ENCODE measurements at places on chromosomes 5 and 9.

DNA sequence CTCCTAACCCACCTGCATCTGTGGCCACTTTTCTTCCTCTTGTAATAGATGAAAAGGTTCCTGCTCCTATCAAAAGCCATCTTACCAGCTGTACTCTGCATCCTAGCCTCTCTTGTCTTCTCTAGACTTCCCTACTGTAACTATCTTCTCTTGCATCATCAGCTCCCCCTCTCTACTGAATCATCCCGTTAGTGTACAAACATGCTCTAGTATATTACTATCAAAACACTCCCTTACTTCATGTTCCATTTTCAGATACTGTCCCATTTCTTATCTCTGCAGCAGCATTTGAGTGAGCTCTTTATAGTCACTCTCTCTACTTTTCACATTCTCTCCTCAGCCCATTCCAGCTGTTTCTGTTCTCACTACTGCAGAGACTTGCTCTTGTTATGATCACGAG, 2.8 kb downstream of the SRA1 start:
- DNase-seq, result no peak

- no peak for DNase-seq
These were observed 765.3 kb upstream of the ADAMTS16 start for GRCh38 chr5:4374866-4375265.

GRCh38 chr9:132014218-132014805, 65.4 kb downstream of the MED27 start:
- DNase-seq, result no peak

GRCh38 chr9:90515510-90515909, 127.1 kb downstream of the DIRAS2 start:
- DNase-seq, result no peak

DNA sequence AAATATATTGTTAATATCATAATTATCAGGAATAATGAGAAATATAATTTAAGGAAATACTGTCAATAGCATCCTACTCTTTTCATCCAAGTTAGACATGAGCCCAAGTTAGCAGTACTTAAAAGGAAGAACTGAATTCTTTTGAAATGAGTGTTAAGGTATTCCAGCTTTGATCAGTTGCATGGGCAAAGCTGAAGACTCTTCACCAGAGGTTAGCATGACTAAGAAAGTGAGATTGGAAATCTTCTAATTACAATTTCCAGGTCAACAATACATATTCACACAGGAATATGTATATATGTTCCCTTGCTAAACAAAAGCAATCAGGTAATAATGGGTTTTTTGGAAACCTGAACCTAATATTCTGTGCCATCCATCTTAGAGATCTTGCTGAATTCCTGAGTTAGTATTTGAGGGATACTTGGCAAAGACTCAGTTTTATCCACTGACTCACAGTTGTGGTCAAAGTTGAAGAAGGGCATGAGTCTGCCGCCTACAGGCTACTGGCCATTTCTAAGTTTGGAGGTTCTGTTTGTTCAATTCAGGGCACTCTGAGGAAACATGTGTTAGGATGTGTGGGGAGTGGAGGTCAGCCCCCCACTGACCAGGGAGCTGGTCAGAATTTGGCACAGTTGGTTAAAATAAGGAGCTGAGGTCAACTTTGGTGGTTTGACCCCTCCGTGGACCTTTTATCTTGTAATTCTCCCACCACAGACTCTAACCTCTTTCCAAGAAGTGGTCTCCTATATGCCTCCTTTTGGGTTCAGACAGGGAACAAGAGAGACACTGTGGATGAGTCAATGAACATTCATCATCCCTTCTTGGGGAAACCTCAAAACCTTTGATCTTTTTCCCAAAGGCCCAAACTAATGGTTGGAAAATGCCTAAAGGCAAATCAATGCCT, 118.3 kb downstream of the PIK3R1 start:
- DNase-seq, result no peak

- DNase-seq, result no peak
These were observed 2.3 kb downstream of the SUSD3 start for GRCh38 chr9:93060746-93061259.

- no peak for DNase-seq
These were observed 355.5 kb downstream of the TLR4 start for GRCh38 chr9:118059484-118060278.

- no peak for DNase-seq
These were observed 331.8 kb upstream of the NMUR2 start for GRCh38 chr5:152736906-152737305.

DNA sequence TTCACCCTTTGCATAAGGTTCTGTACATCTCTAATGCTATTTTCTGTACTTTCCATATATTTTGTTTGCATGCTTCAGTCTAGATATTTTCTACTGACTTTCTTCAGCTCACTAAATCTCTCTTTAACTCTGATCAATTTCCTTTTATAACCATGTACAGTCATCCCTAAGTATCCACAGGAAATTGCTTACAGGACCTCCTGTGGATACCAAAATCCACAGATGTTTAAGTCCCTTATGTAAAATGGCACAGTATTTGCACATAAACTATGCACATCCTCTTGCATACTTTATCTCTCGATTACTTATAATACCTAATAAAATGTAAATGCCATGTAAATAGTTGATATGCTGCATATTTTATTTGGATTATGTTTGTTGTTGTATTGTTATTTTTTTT, 442.1 kb downstream of the TLE4 start:
- no peak for DNase-seq

GRCh38 chr9:136700304-136700703, 12.1 kb upstream of the DIPK1B start:
- DNase-seq, result no peak

GRCh38 chr9:18075253-18075952, 398.6 kb upstream of the ADAMTSL1 start:
- DNase-seq, result no peak

DNA sequence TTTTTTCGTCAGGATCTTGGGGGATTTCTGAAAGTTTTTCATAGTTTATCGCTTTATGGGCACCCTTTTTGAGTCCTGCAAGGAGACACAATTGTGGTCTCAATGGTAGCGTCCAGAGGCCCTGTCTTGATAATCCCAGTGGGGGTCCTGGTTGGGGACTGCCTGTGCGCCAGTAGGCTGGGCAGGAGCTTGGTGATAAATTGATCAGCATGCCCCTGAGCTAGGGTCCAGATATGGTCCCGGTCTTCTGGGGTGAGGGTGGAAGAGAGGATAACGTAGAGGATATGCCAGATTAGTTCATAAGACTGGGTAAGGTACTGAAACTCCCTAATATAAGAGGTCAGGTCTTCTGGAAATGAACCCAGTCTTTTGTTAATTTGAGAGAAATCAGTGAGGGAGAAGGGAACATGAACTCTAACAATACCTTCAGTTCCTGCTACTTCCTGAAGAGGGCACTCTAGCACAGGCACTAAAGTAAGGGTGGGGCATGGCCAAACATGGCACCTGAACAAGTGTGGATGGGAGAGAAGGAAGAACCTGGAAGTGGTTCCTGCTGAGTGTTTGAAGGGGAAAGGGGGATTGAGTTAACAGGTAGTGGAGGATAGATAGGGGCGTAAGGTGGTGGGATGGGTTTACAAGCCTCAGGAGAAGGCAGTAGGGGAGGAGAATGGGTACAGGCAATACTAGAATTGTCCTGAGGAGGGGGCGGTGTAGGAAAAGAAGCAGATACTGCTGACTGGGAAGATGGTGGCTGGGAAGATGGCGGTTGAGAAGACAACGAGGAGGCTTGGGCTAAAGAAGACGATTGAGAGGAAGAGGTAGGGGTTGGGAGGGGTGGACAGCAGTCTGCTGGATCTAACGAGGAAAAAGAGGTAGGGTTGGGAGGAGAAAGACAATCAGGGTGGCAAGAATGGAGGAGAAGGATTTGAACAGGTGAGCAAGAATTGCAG, 33.8 kb upstream of the ANXA2R start:
- peak; percentile 55 for DNase-seq

- DNase-seq, result no peak
These were observed 112.8 kb upstream of the SPOCK1 start for GRCh38 chr5:137611794-137612435.

GRCh38 chr5:68749631-68750030, 344.2 kb upstream of the SLC30A5 start:
- no peak for DNase-seq

DNA sequence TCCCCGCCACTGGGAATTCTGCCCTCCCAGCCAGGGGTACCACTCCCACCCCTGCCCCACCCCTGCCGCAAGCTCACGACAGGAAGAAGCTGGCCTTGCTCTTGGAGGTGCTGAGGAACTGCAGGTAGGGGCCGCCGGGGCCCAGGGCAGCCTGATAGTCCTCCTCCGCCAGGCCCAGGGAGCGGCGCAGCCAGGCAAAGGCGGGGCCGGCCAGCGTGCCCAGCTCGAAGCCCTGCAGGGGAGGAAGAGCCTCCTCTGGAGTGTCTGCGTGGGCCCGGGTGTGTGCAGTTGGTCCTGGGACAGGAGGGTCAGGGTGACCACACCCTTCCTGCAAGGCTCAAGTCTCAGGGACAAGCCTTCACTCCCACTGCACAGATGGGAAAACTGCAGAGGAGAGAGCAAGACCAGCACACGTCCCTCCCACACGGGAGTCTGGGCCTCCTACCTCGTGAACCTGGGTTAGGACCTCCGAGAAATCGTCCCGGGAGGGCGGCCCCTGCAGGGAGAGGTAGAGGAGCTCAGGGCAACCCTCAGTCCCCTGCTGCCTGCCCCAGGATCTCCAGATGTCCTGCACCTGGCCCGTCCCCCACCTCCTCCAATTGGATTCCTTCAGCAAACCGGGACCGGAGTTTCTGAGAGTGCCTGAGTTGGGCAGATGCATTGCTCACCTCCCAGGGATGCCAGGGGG, 2.4 kb downstream of the PIP5KL1 start:
- no peak for DNase-seq

DNA sequence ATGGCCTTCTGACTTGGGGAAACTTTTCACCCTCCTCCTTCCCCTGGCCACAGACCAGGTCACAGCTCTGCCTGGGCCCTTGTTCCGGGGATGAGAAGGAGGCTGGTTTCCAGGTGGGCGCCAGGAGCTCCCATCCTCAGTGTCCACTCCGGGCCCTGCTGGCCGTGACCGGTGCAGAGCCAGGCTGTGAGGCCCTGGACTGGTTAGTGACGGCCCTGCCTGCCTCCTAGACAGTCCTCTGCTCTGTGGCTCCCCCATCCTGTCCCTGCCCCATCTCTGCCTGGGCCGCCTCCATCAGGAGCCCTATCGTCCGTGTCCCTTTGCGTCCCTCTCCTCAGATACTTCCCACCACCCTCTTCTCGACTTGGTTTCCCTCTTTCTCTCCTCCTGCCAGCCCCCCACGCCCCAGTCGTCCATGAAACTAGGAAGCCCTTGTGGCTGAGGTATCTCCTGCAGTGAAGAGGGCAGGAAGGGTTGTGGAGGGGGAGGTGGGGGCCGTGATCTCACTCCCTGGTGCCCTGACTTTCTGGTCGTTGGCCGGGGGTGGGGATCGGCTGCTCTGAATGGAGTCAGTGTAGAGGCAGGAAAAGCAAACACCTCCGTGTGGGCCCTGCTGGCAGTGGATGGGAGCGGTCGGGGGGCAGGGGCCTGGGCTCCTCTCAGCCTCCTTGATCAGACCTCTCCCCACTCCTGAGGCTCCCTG, 15.4 kb upstream of the CERCAM start:
- DNase-seq, result no peak

- no peak for DNase-seq
These were observed 17.3 kb downstream of the ADGRD2 start for GRCh38 chr9:124467410-124468060.

DNA sequence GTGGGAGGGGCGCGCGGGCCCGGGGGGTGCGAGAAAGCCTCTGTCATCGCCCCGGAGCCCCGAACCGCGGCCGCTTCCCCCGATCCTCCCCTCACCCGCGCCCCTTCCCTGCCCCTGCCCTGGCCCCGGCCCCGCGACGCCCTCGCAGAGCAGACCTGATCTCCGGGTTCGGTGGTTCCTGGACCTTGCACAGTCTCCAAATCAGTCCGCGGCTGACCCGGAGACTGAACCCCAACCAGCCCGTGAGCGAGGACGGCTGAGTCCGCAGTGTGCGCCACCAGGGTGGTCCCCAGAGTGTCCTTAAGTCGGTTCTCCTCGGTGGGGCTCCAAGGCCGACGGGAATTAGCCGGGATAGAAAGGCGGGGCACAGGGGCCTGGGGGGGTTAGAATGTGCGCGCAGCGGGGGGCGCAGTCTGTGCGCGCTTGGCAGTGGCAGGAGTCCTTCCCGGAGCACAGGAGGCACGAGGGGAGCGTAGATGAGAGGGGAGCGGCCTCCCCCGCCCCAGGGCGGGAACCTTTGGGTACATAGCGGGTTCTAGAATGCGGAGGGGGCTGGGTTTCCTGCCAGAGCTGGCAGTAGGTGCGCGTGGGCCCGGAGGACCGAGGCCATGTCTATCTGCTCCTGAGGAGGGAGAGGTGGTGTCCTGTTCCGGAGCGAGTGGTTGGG, 779 bp downstream of the PKN3 start:
- DNase-seq, result no peak

DNA sequence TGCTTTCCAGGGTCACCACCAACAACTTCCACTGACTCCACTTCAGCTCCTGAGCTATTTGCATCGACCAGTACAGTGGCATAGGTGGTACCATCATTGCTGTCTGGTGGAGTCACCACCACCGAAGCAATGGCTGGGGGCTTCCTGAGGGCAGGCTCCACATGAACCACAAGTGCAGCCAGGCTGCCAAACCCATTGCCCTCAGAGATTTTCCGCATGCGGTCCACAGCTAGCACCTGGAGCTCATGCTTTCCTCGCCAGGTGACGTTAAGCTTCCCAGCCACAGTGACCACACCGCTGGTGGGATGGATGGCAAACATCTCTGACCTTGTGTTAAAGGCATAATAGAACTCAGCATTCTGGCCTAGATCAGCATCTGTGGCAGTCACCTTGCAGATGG, 23.1 kb downstream of the FAT2 start:
- DNase-seq, result no peak

DNA sequence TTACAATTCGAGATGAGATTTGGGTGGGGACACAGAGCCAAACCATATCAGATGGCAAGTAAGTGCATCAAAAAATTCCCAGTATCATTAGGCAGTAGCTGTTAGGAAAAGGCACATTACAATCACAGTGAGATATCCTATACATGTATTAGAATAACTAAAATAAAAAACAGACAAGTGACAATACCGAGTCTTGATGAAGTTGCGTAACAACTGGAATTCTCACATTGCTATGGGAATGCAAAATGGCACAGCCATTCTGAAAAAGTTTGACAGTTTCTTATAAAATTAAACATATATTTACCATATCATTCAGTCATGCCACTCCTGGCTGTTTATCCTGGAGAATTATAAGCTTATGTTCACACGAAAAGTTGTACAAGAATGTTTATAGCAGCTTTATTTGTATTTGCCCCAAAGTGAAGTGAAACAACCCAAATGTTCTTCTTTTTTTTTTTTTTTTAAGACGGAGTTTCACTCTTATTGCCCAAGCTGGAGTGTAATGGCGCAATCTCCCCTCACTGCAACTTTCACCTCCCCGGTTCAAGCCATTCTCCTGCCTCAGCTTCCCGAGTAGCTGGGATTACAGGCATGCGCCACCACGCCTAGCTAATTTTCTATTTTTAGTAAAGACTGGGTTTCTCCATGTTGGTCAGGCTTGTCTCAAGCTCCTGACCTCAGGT, 93.1 kb upstream of the TLE1 start:
- no peak for DNase-seq

- no peak for DNase-seq
These were observed 268.4 kb downstream of the PLK2 start for GRCh38 chr5:58191443-58191842.

- no peak for DNase-seq
These were observed 7.3 kb downstream of the CDC14B start for GRCh38 chr9:96612105-96612965.

Measured in activated CD4-positive, alpha-beta T cell treated with anti-CD3 and anti-CD28 coated beads, Interleukin-2, amount 50 U/mL, for 24 hours (primary cell).